ENCODE measurements at places on chromosomes 13 and 19. TPM values are rescaled to one million over a fixed set of nuclear protein-coding genes. Genes with fewer than 3 reads are reported as not detected.

The ZNF571 gene
- 5.2 TPM for polyA plus RNA-seq

GRCh38 chr19:4559569-4559968 lies at the start of gene SEMA6B:
TSS of gene SEMA6B (minus strand) at chr19:4559684. CDS start at chr19:4558457, 1,227 bp downstream.
- no peak within 1 kb of the TSS for H3K27ac ChIP-seq
- H3K27me3 ChIP-seq = no peaks in the 10 kb centered on the region
- no peaks in the 10 kb centered on the region for H3K36me3 ChIP-seq
- no peaks in the 10 kb centered on the region for H3K4me1 ChIP-seq
- no peak for DNase-seq

DNA sequence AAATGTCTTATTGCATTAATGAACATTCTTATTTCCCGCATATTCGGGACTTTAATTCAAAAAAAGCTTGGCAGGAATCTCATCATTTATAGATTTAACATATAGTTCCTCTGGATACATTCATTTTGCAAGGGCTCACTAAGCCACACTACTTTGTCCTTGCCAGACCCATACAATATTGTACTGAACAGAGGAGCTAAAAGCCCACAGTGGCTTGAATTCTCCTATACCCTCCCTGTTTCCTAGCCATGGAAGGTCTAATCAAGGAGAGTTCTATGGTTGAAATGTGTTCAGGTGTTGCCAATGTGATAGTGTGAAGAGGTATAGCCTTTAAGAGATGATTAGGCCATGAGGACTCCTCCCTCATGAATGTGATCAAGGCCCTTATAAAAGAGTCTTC lies 298.9 kb downstream of the ENOX1 start:
- no peaks in the 10 kb centered on the region for H3K36me3 ChIP-seq
- no peak overlapping the region for H3K4me3 ChIP-seq
- H3K27me3 ChIP-seq = no peaks in the 10 kb centered on the region
- no peak overlapping the region for H3K27ac ChIP-seq
- H3K4me1 ChIP-seq = no peaks in the 10 kb centered on the region

The ZIK1 gene
- 6.0 TPM for polyA plus RNA-seq

DNA sequence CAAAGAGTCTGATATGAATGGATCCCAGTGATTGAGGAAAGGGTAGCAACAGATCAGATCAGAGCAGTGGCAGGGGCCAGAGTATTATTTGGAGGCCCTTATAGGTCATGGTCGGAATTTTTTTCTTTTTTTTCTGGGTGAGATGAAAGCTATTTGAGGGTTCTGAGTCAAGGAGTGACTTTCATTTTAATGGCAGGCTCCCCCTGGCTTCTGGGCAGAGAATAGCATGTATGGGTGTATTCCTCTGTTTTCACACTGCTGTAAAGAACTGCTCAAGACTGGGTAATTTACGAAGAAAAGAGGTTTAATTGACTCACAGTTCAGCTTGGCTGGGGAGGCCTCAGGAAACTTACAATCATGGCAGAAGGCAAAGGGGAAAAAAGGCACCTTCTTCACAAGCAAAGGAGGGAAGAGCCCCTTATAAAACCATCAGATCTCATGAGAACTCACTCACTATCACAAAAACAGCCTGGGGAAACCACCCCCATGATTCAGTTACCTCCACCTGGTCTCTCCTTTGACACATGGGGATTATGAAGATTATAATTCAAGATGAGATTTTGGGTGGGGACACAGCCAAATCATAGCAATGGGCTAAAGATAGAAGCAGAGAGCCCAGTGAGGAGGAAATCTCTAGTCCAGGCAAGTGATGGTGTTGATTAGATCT lies 3.0 kb upstream of the SLC6A16 start:
- H3K27me3 ChIP-seq = no peaks in the 10 kb centered on the region
- H3K4me3 ChIP-seq = no peak overlapping the region
- H3K4me1 ChIP-seq = no peaks in the 10 kb centered on the region
- no peak overlapping the region for H3K27ac ChIP-seq
- DNase-seq = no peak
- no peaks in the 10 kb centered on the region for H3K36me3 ChIP-seq

Data from thymus (tissue), 14 donors.